ENCODE measurements at places on chromosomes 11 and 22. TPM values are rescaled to one million over a fixed set of nuclear protein-coding genes. Genes with fewer than 3 reads are reported as not detected.

- DNase-seq, result no peak
- H3K36me3 ChIP-seq, result no peaks in the 10 kb centered on the region
- H3K27me3 ChIP-seq, result no peaks in the 10 kb centered on the region
- no peaks in the 10 kb centered on the region for H3K4me1 ChIP-seq
- no peak overlapping the region for H3K27ac ChIP-seq
Observed at GRCh38 chr22:23197836-23198235, 17.5 kb downstream of the BCR start.

DNA sequence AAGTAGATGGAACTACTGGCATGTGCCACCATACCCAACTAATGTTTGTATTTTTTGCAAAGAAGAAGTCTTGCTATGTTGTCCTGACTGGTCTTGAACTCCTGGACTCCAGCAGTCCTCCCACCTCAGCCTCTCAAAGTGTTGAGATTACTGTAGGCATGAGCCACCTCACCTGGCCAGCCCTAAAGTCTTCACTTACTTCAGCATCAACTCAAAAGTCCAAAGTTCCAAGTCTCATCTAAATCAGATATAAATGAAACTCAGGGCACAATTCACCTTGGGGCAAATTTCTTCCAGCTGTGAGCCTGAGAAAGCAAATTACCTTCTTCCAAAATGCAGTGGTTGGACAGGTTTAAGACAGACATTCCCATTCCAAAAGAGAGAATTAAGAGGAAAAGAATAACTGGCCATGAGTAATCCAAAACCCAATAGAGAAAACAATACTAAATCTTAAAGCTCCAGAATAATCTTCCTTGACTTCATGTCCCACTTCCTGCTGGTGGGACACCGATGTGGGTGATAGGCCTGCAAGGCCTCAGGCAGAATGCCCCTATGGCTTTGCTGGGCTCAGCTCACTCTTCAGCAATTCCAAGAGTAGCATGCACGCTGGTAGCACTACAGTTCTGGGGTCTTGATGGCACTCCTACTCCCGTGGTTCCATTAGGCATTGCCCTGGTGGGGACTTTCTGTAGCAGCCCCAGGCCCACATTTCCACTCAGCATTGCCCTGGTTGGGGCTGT, 50.3 kb downstream of the TUG1 start:
- no peaks in the 10 kb centered on the region for H3K36me3 ChIP-seq
- H3K27ac ChIP-seq, result no peak overlapping the region
- H3K4me1 ChIP-seq, result no peaks in the 10 kb centered on the region
- H3K4me3 ChIP-seq, result no peak overlapping the region
- no peak for DNase-seq

- peak; percentile 55 for DNase-seq
- H3K27me3 ChIP-seq, result no peaks in the 10 kb centered on the region
- no peaks in the 10 kb centered on the region for H3K36me3 ChIP-seq
- H3K27ac ChIP-seq, result no peak overlapping the region
Observed at GRCh38 chr11:106087815-106088435, 10.5 kb downstream of the AASDHPPT start.

DNA sequence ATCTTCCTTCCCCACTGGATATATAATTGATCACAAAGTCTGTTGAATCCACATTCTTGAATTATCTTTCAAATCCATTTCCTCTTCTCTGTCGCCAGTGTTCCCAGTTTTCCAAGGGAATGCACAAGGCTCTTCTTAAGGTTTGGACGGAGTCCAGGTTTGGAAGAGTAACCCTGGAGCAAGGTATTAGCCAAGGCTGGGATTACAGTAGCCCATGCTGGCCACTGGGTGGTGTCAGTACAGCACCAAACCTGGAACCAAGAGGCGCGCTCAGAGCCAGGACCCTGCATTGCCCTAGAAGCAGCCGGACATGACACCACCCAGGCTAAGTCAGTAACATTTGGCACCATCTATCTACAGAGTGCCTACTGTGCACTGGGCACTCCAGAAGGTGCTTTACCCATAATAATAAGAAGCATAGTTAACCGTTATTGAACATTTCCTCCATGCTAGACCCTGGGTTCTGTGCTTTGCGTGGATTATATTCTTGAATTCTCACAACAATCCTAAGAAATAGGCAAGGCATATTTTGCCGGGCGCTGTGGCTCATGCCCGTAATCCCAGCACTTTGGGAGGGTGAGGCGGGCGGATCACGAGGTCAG, 48.0 kb upstream of the CLPB start:
- H3K4me1 ChIP-seq, result no peaks in the 10 kb centered on the region
- H3K4me3 ChIP-seq, result no peak overlapping the region
- peak; percentile 31 for DNase-seq
- no peaks in the 10 kb centered on the region for H3K36me3 ChIP-seq
- H3K27ac ChIP-seq, result no peak overlapping the region
- no peaks in the 10 kb centered on the region for H3K27me3 ChIP-seq

GRCh38 chr11:115390441-115390840, 113.8 kb downstream of the CADM1 start:
- no peaks in the 10 kb centered on the region for H3K27me3 ChIP-seq
- no peak overlapping the region for H3K4me3 ChIP-seq
- no peaks in the 10 kb centered on the region for H3K4me1 ChIP-seq
- no peaks in the 10 kb centered on the region for H3K36me3 ChIP-seq

- DNase-seq, result no peak
- H3K27ac ChIP-seq, result peak overlapping the region; percentile 86
- H3K27me3 ChIP-seq, result no peaks in the 10 kb centered on the region
- H3K4me3 ChIP-seq, result no peak overlapping the region
Observed at GRCh38 chr22:37552524-37553163, 7.6 kb upstream of the CDC42EP1 start.

DNA sequence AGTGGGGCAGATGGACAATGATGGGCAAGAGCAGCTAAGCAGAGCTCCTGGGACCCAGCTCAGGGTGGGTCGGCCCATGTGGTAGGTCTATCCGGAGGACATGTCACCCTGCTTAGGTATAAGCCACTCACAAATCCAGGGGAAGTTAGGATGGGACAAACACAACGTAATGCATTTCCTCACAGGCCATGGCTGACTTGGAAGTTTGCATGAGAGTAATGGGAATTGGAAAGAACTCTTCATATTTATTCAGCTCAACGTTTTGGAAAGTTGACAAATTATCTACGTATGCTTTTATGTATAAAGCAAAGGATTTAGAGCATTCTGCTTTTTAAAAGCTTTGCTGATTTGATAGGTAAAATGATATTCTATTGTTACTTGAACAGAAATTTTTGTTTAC, 74.9 kb downstream of the SMCO4 start:
- no peaks in the 10 kb centered on the region for H3K27me3 ChIP-seq
- no peak for DNase-seq
- no peak overlapping the region for H3K4me3 ChIP-seq
- H3K4me1 ChIP-seq, result no peaks in the 10 kb centered on the region
- no peaks in the 10 kb centered on the region for H3K36me3 ChIP-seq

DNA sequence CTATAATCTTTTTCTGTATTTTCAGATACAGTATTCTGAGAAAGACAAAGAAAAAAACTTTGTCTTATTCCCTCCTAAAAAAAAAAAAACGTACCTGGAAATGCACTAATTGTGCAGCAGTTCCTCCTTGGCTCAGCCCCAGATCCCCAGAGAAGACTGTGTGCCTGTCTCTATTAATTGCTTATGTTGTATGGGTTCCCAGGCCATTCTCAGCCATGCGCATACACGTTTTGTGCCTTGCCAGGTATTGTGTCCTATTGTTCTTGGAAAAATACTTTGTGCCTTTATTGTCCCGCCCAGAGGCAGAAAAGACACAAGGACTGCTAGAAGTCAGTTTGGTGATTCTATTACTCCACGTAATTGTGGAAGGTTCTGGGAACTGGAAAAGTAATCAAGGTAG, 91.2 kb downstream of the PIWIL4 start:
- DNase-seq, result no peak
- H3K4me3 ChIP-seq, result no peak overlapping the region
- H3K36me3 ChIP-seq, result no peaks in the 10 kb centered on the region
- no peak overlapping the region for H3K27ac ChIP-seq
- H3K27me3 ChIP-seq, result no peaks in the 10 kb centered on the region

GRCh38 chr11:69598147-69598546, 42.8 kb upstream of the CCND1 start:
- H3K27me3 ChIP-seq, result no peaks in the 10 kb centered on the region
- DNase-seq, result no peak
- no peak overlapping the region for H3K27ac ChIP-seq
- H3K4me1 ChIP-seq, result no peaks in the 10 kb centered on the region

- H3K27me3 ChIP-seq, result no peaks in the 10 kb centered on the region
- no peaks in the 10 kb centered on the region for H3K36me3 ChIP-seq
- H3K4me1 ChIP-seq, result no peaks in the 10 kb centered on the region
- no peak overlapping the region for H3K27ac ChIP-seq
Observed at GRCh38 chr22:42704896-42705295, 15.8 kb downstream of the A4GALT start.

- no peak overlapping the region for H3K4me3 ChIP-seq
- H3K27me3 ChIP-seq, result no peaks in the 10 kb centered on the region
- no peaks in the 10 kb centered on the region for H3K36me3 ChIP-seq
- H3K27ac ChIP-seq, result no peak overlapping the region
- no peak for DNase-seq
Observed at GRCh38 chr11:119476038-119476437, 53.1 kb upstream of the THY1 start.

DNA sequence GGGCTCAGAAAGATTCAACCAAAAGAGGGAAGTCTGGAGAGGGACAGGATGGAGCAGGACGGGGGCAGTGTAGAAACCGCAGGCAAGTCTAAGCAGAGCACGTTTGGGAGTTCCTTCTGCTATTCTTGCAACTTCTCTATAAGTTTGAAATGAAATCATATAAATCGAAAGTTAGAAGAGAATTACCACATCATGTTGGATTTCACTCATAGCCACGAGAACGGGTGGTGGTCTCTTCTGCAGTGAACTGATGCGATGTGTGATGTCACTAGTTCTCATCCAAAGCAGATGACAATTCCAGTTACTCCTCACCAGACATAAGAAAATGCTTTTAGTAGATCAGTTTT, 36.0 kb downstream of the KCNQ1 start:
- no peaks in the 10 kb centered on the region for H3K36me3 ChIP-seq
- no peaks in the 10 kb centered on the region for H3K4me1 ChIP-seq
- DNase-seq, result no peak

- no peaks in the 10 kb centered on the region for H3K36me3 ChIP-seq
- peak within 1 kb of the TSS; percentile 93 for H3K4me3 ChIP-seq
- peak; percentile 71 for DNase-seq
- no peaks in the 10 kb centered on the region for H3K4me1 ChIP-seq
- H3K27me3 ChIP-seq, result no peaks in the 10 kb centered on the region
- peak within 1 kb of the TSS; percentile 98 for H3K27ac ChIP-seq
Observed at GRCh38 chr22:19941365-19942082, at the start of the genes COMT and TXNRD2. Gene COMT, plus strand, starts transcription at chr22:19941772. Its CDS starts 20,755 bp downstream, at chr22:19962527. Gene TXNRD2, minus strand, starts transcription at chr22:19941818. Its CDS starts 15 bp downstream, at chr22:19941803.

RFPL3 gene
- not detected for total RNA-seq

OR4D11 gene
- total RNA-seq, result not detected

DSCAML1 gene
- total RNA-seq, result 0.33 TPM

C22orf23 gene
- not detected for total RNA-seq

TOB2 gene
- total RNA-seq, result 45.8 TPM

LRRC55 gene
- not detected for total RNA-seq

GAS2L1 gene
- total RNA-seq, result 15.7 TPM

CRYBA4 gene
- not detected for total RNA-seq

OR4D10 gene
- total RNA-seq, result not detected

KLHDC7B gene
- total RNA-seq, result 0.16 TPM
